Kasumi-1 (cell line): ENCODE measurements at places on chromosomes 1 and 21.

DNA sequence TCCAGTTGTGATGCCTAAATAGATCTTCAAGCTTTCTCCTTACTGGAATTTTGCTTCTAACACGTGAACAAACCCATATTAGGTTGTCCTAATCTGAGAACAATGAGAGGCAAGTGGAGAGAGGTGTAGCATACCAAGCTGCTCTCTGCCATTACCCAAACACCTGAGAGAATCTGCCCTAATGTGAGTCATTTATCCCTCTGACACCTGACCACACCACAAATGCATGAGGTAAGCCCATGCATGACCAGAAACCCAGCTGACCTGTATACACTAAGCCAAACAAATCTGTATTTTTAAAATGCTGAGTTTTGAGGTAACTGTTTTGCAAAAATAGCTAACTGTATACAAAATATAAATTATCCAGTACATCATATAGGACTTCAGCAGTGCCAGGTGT is 1458.1 kb upstream of the B3GALT2 start:
- no peak for DNase-seq

DNA sequence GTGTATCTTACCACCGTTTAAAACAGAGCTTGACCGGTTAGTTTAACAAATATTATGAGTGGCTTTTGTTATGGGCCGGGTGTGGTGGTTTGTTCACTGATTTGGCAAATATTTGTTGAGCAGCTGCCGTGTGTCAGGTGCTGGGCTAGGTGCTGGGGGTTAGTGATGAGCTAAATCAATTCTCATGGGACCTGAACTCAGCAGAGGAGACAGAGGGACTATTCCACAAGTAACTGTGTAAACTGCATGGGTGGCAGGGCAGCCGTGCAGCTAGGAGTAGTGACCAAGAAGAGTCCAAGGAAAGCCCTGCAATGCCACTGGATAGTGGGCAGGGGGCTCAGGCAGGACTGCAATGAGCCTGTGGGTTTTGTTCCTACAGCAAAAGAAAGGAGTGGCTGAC is 11.2 kb upstream of the C2CD2 start:
- DNase-seq = no peak

DNA sequence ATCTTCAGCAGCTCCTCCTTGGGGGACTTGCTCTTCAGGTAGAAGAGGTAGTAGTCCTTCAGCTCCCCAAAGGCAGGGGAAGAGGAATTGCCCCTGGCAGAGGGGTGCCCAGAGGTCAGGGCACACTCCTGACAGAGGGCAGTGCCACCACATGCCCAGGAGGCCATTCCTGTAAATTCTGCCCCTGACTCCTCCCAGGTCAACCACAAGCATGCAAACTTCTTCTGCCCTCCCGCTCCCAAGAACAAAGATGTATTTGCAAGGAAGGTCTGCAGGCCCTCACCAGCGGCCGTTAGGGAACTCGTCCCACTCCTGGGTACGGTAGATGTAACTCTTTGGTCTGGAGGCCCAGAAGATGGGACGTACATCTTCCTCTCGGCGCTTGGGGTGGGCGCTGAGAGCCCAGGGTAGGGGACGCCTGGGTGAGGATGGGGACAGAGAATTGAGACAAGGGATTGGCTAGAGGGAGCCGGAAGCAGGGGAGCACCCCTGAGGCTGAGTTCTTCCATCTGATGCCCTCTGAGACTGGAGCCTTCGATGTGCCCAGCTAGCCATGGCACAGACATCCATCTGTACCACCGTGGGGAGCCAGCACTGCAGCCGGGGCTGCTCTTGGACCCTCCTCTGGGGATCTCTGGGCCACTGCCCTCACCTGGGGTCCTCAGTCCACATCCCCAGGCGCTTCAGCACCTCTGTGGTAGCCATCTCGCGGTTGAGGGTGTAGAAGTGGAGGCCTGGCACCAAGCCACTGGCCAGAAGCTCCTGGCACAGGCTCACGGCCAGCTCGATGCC is 11.1 kb downstream of the MTHFR start:
- DNase-seq = no peak

GRCh38 chr21:35423709-35424108 is 374.6 kb upstream of the RUNX1 start:
- DNase-seq = no peak

DNA sequence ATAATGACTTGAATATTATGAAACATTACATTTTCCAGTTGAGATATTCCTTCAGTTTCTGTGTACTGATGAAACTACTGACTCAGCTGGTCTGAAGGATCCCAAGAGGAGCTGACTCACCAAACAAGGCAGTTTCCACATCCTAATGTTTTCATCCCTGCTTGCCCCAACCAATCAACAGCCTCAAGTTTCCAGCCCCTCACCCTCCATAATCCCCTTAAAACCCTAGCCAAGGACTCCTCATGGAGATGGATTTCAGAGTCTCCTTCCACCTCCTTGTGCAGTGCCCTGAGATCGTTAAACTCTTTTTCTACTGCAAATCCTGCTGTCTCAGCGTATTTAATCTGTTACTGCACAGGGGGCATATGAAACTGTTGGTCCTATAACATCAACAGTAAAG is 83.1 kb upstream of the HAO2 start:
- no peak for DNase-seq

GRCh38 chr1:113534130-113534817 is 144.0 kb downstream of the MAGI3 start:
- DNase-seq = no peak

DNA sequence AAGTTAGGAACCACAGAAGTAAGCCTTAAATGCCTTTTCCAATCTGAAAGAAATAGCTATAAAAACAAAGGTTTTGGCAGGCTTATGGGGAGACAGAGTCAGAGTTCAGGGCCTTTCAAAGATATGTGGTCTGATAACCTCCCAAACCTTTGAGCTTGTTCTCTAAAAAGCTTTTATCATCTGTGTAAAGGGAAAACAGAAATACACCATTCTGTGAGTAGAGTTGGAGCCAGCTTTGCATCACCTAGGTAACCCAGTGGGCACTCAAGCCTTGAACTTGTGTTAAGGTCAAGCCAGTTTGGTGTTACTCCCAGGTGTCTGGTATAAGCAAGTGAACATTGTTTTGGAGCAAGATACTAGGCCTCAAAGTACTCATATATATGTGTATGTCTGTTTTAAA is 50.1 kb downstream of the LAMC1 start:
- no peak for DNase-seq

DNA sequence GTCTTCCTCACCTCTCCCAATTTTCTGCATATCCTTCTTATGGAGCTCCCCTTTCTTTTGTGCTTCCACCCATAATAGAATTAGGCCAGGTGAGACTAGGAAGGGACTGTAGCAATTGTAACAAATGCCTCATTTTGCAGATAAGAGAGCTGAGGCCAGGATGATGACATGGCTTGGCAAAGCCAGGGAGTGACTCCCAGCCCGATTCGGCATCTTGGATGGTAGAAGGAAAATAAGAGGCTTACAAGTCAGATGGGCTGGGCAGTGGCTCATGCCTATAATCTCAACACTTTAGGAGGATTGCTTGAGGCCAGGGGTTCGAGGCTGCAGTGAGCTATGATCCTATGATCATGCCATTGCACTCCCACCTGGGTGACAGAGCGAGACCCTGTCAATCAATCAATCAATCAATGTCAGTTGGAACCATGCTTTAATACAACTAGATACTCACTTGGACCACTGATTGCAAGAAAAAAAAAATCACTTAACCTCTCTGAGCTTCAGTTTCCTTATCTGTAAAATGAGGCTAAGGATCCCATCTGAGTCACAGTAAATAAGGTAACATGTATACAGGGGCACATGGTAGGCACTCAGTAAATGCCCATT is 51.6 kb downstream of the PLEKHA6 start:
- DNase-seq = no peak

- no peak for DNase-seq
Observed at GRCh38 chr21:45546636-45547544, 4.7 kb upstream of the SLC19A1 start.

DNA sequence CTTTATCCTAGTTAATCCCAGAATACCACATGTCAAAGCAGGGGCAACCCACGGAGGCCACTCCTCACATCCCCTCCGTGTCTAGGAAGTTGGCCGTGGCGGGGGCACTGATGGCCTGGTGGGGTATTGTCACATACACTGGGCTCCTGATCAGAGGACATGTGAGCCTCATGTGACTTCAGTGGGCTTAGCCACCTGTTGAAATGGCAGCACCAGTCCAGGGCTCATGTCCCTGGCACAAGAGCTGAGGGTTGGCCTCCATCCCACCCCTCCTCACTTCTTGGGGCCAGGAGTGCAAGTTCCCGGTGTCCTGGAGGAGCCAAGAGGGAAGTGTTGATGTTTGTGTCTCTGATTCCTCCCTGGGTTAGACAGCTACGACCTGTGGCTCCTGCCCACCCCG is 313.4 kb downstream of the CAMTA1 start:
- DNase-seq = no peak

DNA sequence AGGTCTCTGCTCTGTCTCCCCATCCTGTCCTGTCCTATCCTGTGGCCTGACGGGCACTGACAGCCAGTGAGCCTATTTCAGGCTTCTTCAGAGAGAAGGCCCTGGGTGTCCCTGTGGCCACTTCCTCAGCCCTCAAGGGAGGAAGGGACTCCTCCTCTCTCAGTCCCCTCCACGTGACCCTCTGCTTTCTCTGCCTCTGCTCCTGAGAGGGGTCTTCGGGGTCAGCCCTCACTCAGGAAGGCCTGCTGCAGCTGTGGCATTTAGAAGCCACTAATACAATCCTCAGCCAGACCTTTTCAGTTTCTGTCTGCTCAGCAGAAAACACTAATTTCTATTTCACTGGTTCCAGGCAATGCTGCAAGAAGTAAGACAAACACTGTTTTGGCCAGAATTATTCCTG is 43.6 kb upstream of the ETV3 start:
- no peak for DNase-seq

DNA sequence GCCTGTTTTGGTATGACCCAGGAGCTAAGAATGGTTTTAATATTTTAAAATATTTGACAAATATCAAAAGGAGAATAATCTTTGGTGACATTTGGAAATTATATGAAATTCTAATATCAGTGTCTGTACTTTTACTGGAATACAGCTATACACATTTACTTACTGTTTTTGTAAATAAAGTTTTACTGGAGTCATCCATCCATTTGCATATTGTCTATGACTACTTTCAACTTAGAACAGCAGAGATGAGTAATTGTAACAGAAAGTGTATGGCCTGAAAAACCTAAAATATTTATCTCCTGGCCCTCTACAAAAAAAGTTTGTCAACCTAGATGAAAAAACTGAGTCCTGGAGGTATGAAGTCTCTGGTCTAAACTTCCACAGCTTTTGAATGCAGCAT is 5.8 kb upstream of the MAP3K7CL start:
- DNase-seq = no peak

GRCh38 chr1:90616395-90616794 is 100.7 kb downstream of the BARHL2 start:
- peak; percentile 47 for DNase-seq

- DNase-seq = no peak
Observed at GRCh38 chr1:76147917-76148316, 73.4 kb downstream of the ST6GALNAC3 start.

DNA sequence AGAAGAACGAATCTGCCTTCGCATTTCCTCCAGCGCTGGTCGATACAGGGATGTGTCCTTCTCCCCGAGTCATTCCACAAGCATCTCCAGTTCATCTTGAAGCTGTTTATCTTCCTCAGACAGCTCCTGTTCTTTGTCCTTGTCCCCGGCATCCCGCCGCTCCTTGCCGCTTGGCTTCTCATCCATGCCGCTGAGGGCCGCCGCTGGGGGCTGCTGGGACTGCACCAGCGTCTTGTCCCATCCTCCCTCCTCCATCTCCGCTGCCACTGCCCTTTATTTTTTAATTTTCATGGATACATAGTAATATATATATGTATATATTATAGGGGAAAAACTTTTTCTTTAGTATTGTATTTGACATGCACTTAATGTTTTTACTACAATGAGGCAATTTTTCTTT is 53.4 kb downstream of the FMN2 start:
- DNase-seq = no peak

DNA sequence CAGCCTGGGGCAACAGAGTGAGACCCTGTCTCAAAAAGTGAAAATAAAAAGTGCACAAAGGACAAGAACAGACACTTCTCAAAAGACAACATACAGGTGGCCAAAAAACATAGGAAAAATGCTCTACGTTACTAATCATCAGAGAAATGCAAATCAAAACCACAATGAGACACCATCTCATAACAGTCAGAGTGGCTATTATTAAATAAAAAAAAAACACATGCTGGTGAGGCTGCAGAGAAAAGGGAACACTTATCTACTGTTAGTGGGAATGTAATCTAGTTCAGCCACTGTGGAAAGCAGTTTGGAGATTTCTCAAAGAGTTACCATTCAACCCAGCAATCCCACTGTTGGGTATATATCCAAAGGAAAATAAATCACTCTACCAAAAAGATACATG is 173.2 kb downstream of the SMYD3 start:
- DNase-seq = no peak

DNA sequence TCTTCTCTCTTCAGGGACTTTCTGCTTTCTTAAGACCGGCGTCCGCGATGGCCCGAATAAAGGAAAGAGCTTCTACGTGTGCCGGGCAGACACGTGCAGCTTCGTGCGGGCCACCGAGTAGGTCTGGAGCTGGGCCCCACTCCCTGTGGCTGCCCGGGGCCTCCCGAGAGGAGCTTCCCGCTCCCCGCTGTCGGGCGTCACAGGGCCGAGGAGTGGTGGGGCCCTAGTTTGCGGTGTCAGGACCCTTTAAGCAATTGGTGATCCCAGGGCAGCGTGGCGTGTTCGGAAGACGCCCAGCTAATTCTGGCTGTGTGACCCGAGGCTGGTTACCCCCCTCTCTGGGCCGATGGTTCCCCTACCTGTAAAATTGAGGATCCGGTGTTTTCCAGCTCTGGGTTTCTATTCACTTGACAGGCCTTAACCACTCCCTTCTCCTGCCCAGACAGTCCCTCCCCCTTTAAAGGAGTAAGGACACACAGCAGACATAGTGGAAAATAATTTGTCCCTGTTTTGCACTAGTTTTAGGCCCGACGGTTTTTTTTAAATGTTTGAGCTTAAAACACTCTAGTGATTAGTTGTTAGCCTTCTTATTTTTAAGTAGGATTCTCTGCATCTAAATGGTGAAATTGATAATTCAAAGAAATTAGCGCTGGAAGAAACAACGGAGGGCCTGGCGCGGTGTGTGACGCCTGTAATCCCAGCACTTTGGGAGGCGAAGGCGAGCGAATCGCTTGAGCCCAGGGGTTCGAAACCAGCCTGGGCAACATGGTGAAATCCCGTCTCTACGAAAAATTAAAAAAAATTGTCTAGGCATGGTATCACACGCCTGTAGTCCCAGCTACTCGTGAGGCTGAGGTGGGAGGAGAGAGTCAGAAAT is 553 bp downstream of the TTF2 start:
- peak; percentile 41 for DNase-seq

DNA sequence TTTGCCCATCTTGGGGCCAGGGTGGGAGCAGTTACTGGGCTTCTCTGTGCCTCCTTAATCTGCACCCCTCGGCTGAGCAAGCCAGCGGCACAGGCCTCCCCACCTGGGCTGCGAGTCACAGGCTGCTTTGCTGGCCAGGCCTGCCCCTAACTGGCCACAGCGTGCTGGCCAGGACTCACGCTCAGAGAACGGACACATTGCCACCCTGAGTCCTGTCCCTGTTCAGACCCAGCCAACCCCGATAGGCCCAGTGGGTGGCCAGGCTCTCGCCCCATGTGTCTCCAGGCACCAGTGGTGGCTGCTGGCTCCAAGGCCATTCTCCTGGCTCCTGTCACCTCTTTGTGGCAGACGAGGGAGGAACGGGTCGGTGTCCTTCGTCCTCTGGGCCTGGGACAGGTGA is 61.3 kb downstream of the MORN1 start:
- no peak for DNase-seq
